ENCODE measurements at places on chromosomes 5 and 9.

- no peak for DNase-seq
Observed at GRCh38 chr5:66542711-66543110, 53.5 kb upstream of the MAST4 start.

GRCh38 chr9:28502189-28502588 is 928.9 kb upstream of the C9orf72 start:
- no peak for DNase-seq

GRCh38 chr9:130467316-130467715 is 22.6 kb downstream of the ASS1 start:
- DNase-seq: no peak

DNA sequence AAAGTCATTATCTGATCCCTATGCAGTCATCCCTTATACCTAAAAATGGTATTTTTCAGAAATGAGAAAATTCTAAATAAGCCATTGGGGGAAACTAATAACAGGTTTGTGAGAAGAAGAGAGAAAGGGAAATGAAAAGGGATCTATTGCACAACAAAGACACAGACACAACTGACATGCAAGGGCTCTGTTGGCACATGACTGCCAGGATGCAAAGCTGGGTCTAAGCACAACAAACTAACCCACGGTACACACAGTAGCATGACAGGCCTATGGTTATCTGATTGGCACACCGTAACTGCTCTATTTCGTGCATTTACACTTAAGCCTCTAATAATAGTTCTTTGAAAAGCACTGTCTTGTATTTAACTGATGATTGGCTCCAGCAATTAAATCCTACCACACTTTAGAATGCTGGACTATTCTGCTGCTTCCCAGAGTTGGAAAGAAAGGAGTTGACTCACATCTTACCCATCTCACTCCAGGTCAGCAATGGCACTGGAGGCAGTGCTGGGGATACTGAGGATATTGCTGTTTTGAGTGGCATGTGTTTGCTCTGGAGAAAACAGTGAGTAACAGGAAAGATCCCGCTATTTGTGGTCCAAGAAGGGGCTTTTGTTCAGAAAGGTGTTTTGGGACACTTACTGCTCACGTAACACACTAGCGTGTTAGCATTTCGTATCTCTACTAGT is 328.3 kb downstream of the GLIS3 start:
- no peak for DNase-seq

DNA sequence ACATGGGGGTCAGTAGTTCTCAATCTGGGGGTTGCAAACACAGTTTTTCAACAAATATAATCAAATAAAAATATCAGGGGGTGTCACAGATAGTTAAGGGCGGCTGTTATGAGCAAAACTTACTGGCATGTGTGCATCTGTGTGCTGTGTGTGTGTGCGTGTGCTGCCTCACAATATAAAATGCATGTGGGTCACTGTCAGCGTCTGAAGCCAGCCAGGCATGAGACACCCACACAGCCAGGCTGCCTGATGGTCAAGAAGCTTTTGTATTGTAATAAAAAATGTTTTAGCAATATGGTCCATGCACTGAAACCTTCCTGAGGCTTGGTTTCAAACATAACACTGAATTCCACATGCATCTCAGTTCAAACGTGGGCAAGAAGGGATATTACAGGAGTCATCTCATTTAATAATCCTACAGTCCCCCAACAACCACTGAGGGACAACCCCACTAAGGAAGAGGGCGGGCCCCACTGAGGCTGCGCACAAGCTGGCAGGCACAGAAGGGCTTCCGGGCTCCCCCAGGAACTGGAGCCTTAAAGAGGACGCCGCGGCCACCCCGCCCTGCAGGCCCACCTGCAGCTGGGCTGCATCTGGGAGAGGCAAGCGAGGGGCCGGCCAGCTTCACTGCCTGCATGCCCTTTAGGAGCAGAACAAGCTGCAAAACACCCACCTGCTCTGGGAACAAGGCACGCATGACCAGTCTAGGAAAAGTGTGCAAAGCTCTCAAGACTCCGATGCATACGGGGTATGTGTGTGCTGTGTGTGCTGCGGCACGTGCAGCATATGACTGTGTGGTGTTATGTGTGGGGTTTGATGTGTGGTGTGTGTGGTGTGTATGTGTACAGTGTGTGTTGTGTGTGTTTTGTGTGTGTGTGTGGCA is 14.1 kb downstream of the SEMA4D start:
- no peak for DNase-seq

DNA sequence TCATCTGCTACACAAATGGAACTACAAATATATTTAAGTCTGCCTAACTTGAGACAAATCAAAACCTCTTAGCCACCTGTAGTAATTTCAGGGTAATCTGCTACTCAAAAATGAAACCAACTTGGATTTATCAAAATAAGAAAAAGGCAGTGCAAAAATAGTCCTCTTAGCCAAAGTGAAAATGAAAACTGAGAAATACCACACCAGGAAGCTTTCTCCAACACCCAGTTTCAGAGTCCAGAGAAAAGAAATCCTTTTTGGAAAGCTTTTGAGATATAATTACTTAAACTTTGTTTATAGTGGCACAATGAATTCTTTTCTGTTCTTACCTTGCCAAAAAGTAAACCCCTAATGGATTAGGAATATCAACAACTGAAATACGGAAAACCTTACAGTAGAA is 990.4 kb downstream of the EFNA5 start:
- DNase-seq: no peak

DNA sequence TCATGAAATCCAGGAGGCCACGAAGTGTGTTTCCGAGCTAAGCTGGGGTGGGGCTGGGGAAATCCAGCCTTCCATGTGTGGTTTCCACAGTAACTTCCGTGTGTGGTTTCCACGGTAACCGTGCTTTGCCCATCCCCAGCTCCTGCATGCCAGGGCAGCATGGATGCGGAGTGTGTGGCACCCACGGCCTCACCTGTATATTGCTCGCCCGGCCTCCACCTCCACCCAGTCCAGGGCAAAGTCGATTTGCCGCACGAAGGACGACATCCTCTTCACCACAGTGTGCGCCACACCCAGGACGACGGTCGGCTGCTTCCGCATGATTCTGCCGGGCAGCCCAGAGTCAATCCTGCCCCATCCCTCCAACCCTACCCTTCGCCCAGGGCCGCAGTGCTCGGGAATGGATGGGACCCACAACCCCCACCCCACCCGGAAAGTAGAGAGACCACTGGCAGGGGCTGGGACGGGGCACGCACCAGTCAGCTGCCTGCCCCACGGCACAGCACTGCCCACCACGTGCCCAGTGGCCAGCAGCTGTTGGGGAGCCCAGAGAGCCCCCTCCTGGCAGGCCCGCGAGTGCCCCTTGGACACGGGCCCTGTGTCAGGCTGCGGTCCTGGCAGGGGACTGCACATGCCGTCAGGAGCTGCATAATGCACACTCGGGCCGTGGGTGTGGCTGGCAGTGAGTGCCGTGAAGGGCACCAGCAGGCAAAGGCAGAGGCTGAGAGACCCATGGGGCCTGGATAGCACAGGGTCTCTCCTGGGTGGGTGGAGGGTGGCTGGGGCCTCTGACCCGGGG is 39.0 kb upstream of the NSMF start:
- no peak for DNase-seq

DNA sequence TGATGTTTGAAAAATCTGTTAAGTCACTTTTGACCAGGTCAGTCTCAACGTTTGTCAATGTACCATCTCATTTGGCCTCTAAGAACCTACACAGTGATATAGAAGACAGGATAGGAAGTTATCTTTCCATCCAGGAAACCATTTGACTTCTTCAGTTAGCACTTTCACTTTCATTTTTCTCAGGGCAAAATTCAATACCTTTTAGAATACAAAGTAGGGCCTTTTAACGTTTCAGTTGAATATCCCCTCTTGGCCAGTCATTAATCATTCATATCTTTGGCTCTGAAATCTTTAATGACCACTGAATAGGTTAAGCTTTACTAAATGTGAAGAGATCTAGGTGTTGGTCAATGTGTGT is 101.1 kb upstream of the GNAQ start:
- DNase-seq: no peak

GRCh38 chr5:174259696-174260420 is 214.4 kb downstream of the NSG2 start:
- DNase-seq: no peak

GRCh38 chr5:24720743-24721142 is 76.0 kb upstream of the CDH10 start:
- DNase-seq: no peak

GRCh38 chr9:127878652-127879390 is 1.3 kb upstream of the AK1 start:
- DNase-seq: no peak

DNA sequence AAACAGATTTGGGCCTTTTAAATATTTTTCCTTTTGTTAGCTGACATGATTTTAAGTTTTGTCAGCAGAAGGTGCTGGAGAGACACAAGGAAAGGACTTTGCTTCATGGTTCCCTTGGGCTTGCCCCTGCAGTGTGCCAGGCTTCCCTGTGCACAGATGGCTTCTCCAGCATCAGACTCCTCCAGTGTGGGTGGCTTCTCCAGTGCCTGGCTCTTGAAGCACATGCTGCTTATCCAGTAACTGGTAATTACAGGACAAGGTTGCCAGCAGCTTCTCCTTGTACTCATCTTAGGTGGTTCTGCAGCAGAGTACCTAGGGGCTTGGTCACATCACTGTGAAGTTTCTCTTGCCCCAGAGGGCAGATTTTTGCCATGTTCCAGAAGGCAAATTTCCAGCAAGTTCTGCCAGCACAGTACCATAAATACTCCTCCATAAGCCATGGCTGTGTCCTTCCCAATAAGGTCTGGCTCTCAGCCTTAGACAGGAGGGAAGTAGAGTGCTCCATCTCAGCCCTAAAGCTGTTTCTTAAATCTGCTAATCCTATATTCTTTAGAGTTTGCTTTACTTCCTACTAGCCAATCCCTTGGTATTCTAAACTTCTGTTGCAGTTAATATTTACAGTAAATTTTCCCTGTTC is 62.4 kb downstream of the PJA2 start:
- peak; percentile 21 for DNase-seq

DNA sequence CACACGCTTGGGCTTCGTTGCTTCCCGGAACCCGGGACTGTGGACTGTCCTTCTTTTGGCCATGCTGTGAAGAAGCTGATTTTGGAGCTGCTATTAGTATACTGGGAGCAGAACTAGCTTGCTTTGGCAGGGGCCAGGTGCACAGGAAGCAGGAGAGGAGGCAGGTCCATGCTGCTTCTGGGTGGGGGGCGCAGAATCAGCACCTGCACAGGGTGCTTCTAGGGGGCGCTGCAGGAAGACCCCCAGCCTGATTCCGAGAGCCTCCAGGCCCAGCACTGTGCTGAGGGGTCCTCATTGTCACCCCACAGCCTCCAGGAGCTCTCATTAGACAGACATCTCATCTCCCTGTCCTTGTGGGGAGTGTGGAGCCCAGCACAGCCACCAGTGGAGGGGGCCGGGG is 252.6 kb upstream of the IRX4 start:
- no peak for DNase-seq

DNA sequence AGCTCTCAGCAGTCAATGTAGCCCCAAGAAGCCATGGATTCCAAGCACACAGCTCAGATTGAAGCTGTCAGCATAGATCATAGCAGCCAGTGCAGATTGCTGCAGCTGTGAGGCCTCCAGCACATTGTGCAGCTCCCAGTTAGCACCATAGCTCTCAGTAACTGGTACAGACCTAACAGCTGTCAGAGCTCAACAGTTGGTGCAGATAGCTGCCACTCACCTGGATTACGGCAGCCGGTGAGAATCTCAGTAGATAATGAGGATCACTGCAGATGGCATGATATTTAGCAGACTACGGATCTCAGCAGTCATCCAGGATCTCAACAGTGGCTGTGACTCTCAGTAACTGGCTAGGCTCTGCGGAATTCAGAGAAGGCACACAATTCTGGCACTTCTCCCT is 500.4 kb downstream of the TUSC1 start:
- DNase-seq: no peak

GRCh38 chr5:126007841-126008240 is 415.4 kb upstream of the GRAMD2B start:
- no peak for DNase-seq

- no peak for DNase-seq
Observed at GRCh38 chr5:180596668-180597231, 5.5 kb upstream of the SCGB3A1 start.

DNA sequence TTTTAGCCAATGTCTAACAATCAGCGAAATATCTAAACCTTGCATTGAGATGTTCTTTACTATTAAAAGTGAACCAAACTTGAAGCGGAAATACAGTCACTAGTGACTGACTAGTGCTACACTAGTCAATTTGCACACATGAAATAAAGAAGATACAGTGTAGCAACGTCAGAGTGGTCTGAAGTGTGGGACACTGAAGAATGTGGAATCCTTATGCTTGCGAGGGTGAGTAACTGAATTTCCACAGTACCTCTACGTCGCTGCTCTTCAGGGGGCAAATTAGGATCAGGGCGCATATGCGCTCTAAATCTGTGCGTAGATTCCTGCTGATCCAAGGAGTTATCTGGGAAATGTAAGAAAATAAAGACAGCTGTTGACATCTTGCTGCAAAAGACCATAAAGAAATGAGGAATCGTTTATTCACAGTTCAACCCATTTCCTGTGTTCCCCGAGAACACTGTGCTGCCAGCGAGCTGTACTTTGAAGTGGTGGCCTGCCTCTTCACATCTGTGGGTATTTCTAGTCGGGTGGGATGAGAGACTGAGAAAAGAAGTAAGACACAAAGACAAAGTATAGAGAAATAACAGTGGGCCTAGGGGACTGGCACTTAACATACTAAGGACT is 39.8 kb upstream of the FLT4 start:
- no peak for DNase-seq

DNA sequence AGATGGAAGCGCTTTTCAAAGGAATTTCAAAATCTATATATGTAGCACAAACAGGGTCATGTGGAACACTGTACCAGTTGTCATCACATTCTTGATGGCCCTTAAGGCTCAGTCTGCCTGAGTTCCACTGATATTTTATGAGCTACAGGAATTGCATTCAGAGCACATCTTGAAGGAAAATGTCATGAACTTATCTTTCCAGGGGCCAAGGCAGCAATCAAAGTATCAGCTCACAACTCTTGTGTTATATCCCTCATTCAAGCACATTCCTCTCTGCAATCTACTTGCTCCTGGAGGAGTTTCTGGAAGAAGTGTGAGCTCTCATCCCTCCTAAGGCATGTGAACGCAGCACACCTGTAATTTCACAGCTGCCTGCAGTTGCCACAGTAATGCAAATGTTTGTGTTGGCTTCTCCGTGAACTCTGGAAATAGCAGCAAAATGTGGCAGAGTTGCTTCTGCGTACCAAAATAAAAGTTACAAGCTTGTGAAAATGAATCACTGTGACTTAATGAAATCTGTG is 89.7 kb upstream of the EQTN start:
- DNase-seq: no peak

DNA sequence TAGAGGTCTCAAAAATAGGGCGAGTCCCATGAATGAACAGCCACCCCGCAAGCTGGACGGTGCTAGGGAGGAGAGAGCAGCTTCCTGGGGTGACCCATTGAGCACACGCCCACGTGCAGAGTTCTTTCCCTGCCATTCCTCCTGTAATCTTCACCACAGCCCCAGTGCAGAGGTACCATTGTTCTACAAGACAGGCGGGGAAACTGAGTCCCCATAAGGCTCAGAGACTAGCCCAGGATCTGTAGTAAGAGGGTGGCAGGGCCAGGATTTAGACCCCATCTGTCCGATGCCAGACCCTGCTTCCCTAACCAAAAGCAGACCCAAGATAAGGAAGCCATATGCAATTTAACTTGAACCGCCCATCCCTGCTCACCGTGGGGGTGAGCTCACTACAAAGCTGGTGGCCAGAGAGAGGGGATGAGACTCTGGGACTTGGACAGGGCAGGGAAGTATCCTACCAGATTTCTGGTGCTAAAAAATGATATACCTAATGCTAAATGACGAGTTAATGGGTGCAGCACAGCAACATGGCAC is 36.7 kb upstream of the ORM1 start:
- DNase-seq: no peak

Data from colonic mucosa (tissue), 4 donors.